ENCODE measurements at places on chromosomes 1 and 21.

GRCh38 chr1:147177611-147178380, 5.5 kb upstream of the PRKAB2 start:
- DNase-seq = no peak

DNA sequence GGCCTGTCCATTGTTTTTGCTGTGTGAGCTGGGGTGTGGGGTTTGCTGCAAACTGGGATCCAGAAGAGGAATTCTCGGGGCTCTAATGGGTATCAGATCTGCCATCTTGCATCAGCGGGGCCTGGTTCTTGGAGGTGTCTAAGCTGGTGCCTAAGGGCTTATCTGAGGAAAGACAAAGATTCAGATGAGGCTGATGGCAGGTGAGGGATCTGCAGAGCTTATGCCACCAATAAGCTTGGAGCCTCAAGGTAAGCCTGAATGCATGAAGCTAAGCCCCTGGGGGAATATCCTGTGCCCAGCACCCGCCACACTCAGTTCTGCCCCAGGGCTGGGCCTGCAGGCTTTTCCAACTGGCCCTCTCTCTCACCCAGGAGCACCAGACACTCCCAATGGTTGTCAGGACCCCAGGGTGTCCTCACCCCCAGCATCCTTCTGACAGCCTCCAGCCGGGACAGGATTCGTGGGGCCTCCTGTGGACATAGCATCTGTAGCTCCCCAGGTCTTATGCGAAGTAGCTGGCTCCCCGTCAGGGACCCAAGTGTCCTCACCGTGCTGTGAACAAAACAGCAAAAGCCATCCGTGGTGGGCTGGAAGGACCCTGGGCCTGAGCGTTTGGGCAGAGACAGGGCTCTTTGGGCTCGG, 9.5 kb upstream of the GSTM3 start:
- DNase-seq = no peak

- DNase-seq = peak; percentile 38
Measured at GRCh38 chr1:156813750-156814570, 2.7 kb downstream of the SH2D2A start.

- no peak for DNase-seq
Measured at GRCh38 chr1:39965044-39965443, 10.1 kb downstream of the MFSD2A start.

- no peak for DNase-seq
Measured at GRCh38 chr1:245353915-245354775, 199.4 kb downstream of the KIF26B start.

- no peak for DNase-seq
Measured at GRCh38 chr1:209223791-209224190, 359.7 kb upstream of the CAMK1G start.

DNA sequence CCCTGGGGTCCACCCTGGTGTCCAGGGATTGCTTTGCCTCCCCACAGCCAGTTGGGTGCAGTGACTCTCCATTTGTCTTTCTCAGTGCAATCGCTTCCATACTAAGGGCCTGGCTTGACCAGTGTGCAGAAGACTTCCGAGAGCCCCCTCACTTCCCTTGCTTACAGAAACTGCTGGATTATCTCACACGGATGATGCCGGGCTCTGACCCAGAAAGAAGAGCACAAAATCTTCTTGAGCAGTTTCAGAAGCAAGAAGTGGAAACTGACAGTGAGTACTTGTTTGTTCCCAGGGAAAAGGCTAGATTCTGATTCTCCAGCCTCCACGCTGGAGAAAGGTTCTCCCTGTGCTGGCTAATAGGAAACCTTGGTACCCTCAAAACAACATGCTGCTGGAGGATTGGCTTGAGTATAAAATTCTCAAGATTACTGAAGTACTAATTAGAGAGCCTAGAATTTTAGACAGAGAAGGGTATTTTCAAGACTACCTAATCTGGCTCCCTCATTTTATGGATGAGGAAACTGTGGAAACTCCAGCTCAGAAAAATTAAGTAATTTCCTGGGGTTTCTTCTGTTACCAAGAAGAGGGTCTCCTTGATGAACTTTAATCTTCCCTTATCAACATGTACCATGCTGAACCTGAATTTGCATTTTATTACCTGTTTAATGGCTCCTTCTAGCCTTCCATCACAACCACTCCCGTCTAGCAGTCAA, 75.8 kb downstream of the RGL1 start:
- no peak for DNase-seq

Measured in stimulated activated CD8-positive, alpha-beta memory T cell treated with anti-CD3 and anti-CD28 coated beads, Interleukin-4, amount 100 ng/mL, for 1 hour (primary cell).